ENCODE measurements at places on chromosomes 12 and 14. TPM values are rescaled to one million over a fixed set of nuclear protein-coding genes. Genes with fewer than 3 reads are reported as not detected.

The CLEC2A gene
- not detected for total RNA-seq

The TPPP2 gene
- total RNA-seq = not detected

DNA sequence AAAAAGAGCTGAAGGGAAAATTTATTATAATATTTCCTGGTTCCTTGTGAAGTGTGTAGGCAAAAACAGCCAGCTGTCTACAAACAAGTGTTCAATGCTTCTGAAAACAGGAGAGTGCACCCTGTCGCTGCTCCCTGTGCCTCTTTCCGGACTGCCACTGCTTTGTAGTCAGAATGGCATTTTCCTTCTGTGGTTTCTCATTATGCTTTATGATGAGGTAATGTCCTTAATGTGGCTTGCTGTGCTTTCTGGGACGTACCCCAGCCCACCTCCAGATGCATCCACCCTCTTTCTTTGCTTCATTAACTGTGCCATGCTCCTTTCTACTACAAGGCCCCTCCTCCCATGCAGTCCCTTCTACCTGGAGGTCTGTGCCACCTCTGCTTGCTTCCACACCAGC is 148.1 kb downstream of the SYT1 start:
- no peaks in the 10 kb centered on the region for H3K36me3 ChIP-seq
- H3K4me1 ChIP-seq = no peaks in the 10 kb centered on the region
- H3K27ac ChIP-seq = no peak overlapping the region
- DNase-seq = no peak
- H3K4me3 ChIP-seq = no peak overlapping the region

- no peaks in the 10 kb centered on the region for H3K4me1 ChIP-seq
- no peak overlapping the region for H3K27ac ChIP-seq
- H3K36me3 ChIP-seq = no peaks in the 10 kb centered on the region
- DNase-seq = no peak
- no peak overlapping the region for H3K4me3 ChIP-seq
- no peaks in the 10 kb centered on the region for H3K27me3 ChIP-seq
Measured at GRCh38 chr12:117685110-117685926, 283.5 kb downstream of the KSR2 start.

DNA sequence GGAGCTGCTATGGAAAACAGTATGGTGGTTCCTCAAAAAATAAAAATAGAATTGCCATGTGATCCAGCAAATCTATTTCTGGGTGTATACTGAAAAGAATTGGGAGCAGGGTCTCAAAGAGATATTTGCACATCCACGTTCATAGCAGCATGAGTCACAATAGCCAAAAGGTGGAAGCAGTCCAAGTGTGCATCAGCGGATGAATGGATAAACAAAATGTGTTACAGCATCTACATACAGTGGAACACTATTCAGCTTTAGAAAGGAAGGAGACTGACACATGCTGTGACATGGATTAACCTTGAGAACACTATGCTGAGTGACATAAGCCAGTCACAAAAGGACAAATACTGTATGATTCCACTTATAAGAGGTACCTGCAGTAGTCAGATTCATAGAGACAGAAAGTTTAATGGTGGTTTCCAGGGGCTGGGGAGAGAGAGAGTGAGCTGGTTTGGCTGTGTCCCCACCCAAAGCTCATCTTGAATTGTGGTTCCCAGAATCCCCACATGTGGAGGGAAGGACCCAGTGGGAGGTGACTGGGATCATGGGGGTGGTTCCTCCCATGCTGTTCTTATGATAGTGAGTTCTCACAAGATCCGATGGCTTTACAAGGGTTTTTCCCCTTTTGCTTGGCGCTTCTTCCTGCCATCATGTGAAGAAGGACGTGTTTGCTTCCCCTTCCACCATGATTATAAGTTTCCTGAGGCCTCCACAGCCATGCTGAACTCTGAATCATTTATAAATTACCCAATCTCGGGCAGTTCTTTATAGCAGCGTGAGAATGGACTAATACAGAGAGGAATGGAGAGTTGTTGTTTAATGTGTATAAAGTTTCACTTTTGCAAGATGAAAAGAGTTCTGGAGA is 17.6 kb upstream of the TBC1D30 start:
- no peaks in the 10 kb centered on the region for H3K36me3 ChIP-seq
- H3K4me1 ChIP-seq = peaks cover 7% of the 10 kb centered on the region
- no peak for DNase-seq
- no peak overlapping the region for H3K27ac ChIP-seq

DNA sequence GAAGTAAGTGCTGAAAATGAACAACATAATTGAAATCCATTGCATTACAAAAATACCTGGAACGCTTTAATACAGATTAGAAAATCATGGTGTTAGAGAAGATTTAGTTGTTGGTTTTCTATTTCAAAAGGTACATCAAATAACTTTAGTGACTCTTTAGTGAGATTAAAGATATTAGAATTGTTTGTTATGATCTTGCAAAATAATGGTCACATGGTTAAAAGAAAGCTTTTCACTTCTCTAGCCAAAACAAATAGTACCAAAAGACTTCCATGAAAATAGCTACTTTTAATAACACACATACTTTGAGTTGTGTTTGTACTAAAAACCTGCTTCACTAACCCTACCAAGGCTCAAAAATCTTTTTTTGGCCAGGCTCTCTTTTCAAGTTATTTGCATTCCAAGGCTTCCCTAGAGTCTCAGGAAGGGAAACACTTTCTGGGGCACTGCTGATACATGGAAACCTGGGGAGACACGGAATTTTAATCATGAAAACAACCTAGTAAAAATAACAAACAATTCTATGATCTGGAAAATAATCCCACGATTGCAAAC is at the start of gene SLCO1A2:
TSS of gene SLCO1A2 (minus strand) at position 147 of the 555 bp plus-strand sequence. CDS start 270 bp downstream, outside the sequence.
- H3K4me1 ChIP-seq = no peaks in the 10 kb centered on the region
- H3K27me3 ChIP-seq = no peaks in the 10 kb centered on the region
- DNase-seq = no peak
- no peaks in the 10 kb centered on the region for H3K36me3 ChIP-seq
- no peak within 1 kb of the TSS for H3K27ac ChIP-seq

DNA sequence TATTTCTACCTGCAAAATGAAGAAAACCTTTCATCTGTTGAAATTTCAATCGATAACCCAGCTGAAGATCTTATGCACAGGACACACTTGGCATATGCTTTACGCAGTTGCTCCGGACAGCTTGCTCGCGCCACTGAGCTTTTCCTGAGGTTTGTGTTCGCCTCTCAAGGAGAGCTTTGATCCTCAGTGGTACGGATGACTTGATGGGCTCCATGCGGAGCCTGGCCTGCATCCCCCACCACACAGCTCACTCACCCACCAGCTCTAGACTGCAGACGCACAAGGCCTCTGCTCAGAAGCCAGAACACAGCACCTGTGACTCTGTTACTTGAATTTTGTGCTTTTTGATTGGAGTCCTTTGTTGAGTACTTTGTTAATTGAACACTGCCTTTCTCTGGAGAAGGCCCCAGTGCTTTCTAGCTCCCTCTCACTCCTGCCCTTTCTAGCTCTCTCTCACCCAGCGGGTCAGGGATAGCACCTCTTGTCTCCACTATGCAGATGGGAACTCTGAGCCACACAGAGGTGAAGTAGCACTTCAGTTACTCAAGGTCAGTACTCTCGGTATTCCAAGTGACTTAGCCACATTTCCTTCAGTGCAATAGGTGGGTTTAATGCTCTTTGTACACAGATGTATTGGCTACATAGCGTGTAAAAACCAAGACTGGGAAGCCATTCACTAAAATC is 52.1 kb downstream of the TBC1D30 start:
- DNase-seq = no peak
- peaks cover 6% of the 10 kb centered on the region for H3K4me1 ChIP-seq
- no peak overlapping the region for H3K4me3 ChIP-seq
- no peak overlapping the region for H3K27ac ChIP-seq
- no peaks in the 10 kb centered on the region for H3K36me3 ChIP-seq

DNA sequence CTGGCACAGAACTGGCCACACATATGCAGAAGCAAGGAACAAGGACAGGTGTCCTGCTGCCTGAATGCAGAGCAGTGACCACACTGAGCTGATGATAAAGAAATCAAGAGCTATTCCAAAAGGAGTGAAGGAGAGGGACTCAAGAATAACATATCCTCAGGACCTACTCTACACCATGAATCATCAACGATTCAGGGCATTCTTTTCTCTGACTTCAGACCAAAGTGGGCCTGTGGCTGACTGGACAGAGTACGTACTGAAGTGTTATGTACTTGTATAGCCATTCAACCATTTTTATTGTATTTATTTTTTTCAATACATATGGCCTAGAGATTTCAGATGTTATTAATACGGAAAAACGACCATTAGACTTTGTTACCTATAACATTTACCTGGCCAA is 177.5 kb upstream of the TMTC1 start:
- H3K27ac ChIP-seq = no peak overlapping the region
- DNase-seq = no peak
- no peaks in the 10 kb centered on the region for H3K36me3 ChIP-seq
- no peaks in the 10 kb centered on the region for H3K4me1 ChIP-seq

GRCh38 chr12:106428384-106428783 is 70.8 kb downstream of the POLR3B start:
- no peak overlapping the region for H3K4me3 ChIP-seq
- H3K27ac ChIP-seq = no peak overlapping the region
- no peak for DNase-seq
- H3K27me3 ChIP-seq = no peaks in the 10 kb centered on the region
- no peaks in the 10 kb centered on the region for H3K36me3 ChIP-seq
- no peaks in the 10 kb centered on the region for H3K4me1 ChIP-seq

DNA sequence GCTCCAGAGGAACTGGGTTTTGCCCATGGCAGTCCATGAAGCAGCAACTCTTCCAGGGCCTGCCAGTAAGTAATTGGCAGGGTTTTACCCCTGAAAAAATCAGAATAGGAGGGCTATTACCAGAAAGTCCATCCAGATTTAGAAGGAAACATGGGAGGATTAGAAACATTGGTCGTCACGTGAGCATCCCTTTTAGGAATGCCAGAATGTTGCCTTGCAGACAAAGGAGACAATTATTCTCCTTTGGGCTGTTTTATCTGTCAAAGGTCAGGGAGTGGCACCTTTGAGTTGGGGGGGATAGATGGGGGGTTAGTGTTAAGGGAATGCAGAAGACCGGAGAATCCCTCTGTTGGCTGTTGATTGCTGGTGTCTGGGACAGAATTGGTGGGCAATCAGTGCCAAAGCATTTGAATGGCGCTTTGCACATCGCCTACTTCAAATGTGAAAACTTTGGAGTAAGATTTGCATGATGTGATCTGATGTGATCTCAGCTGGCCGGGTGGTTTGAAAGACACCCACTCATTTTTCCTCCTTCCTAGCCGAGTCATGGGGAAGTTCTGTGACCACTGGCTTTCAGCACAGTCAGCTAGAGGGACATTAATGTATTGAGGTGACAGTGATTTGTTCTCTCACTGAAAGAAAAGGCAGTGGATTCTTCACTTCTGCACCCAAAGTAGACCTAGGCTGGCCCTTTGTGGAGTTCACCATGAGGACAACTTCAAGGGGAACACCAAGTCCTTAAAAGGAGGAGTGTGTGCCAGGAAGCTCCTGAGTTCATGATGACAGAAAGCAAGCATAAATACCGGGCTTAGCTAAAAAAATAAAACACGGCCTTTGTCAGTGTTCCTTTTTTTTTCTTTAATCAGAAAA is 31.4 kb downstream of the FLVCR2 start:
- DNase-seq = no peak
- H3K36me3 ChIP-seq = no peaks in the 10 kb centered on the region
- H3K27me3 ChIP-seq = peaks cover 3% of the 10 kb centered on the region
- no peak overlapping the region for H3K4me3 ChIP-seq
- H3K27ac ChIP-seq = no peak overlapping the region
- no peaks in the 10 kb centered on the region for H3K4me1 ChIP-seq
